Activated CD4-positive, alpha-beta T cell treated with anti-CD3 and anti-CD28 coated beads for 1 hour (primary cell): ENCODE measurements at places on chromosomes 4 and X.

- no peak for DNase-seq
Measured at GRCh38 chr4:139085141-139085540, 69.6 kb downstream of the NOCT start.

GRCh38 chr4:150258569-150258968 lies 180.3 kb downstream of the DCLK2 start:
- DNase-seq = no peak

GRCh38 chrX:32170481-32170880 lies 1040.9 kb downstream of the DMD start:
- DNase-seq = no peak

- no peak for DNase-seq
Measured at GRCh38 chrX:13966793-13967125, 62.9 kb downstream of the GEMIN8 start.

DNA sequence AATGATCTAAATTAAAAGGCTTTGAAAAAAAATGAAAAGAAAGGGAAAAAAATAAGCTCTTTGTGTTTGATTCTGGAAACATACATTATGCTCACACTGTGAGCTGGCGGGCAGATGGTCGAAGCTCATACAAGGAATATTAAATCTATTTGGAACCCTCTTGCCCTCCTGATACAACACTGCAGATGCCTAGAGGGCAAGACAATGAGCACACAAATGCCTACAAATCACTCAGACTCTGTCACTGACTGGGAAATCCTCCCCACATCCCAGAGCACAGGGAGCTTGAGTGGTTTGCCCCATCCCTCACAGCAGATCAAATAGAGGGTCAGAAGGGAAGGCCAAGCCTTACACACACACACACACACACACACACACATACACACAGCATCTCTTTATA lies 320.4 kb downstream of the HNRNPD start:
- DNase-seq = no peak

GRCh38 chrX:77788050-77788449 lies 2.0 kb upstream of the ATRX start:
- DNase-seq = no peak

DNA sequence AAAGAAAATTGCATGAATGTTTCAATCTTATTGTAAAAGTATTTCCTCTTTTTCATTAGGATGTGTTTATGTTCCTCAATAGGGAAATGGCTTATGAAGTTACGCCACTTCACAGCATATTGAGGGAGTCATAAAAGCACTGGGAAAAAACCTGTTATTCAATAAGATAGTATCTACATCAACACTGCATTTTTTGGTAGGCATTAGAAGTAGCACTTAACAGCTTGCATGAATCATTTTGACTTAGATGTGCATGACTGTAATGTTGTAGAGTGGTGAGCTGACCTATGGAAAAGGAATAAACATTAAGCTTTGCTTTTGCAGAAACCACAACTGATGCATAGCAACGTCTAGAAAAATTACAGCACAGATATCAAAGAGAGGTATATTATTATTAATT lies 111.2 kb upstream of the GRXCR1 start:
- no peak for DNase-seq

- no peak for DNase-seq
Measured at GRCh38 chrX:21699136-21699535, 41.0 kb upstream of the KLHL34 start.

- DNase-seq = no peak
Measured at GRCh38 chrX:134181275-134181660, 55.7 kb upstream of the CCDC160 start.

DNA sequence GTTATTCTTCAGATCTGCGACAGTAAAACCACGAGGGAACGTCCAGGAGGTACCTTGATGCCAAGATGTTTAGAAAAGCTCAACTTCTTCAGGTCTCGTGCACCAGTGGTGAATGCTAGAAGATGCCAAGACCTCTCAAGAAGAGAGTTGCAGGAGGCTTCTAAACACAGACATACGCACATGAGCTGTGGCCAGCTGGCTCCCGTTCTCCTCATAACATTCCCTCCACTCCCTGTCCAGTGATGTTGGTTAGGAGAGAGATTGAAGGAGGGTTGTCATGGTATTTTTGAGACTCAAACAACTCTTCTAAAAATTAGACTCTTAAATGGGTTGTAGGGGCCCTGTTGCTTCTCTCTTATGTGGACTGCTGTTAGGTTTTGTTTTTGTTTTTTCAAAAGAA lies 184.3 kb downstream of the QDPR start:
- no peak for DNase-seq

DNA sequence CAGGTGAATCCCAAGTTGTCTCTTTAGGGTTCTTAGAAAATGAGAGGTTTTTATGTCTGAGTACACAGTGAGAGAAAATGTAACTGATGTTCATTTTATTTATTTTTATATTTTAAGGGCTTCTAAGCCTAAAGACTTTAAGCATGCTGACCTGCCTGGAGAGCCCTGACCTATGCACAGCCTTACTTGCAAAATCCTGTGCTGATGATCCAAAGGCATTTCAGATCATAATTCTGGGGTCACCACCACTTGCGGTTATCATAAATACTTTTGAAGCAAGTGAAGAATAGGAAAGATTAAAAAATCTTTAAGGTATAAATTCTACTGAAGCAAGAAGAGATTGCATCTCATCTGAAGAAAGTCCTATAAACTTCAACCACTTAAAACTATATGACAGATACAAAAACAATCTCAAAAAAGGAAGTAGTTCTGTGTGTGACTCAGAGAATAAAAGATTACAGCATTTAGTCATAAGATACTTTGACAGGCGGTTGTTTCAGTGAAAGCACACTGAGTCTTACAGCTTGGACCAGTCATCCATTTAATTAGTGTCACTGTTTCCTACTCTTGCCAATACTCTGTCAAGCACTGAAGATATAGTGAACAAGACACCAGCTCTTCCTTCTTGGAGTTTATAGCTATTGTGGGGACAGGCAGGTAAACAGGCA lies 245.2 kb upstream of the DIPK2B start:
- DNase-seq = no peak

GRCh38 chr4:81599742-81600380 lies 128.2 kb upstream of the RASGEF1B start:
- DNase-seq = no peak

GRCh38 chrX:3160756-3161155 lies 119.5 kb downstream of the ARSF start:
- DNase-seq = no peak

DNA sequence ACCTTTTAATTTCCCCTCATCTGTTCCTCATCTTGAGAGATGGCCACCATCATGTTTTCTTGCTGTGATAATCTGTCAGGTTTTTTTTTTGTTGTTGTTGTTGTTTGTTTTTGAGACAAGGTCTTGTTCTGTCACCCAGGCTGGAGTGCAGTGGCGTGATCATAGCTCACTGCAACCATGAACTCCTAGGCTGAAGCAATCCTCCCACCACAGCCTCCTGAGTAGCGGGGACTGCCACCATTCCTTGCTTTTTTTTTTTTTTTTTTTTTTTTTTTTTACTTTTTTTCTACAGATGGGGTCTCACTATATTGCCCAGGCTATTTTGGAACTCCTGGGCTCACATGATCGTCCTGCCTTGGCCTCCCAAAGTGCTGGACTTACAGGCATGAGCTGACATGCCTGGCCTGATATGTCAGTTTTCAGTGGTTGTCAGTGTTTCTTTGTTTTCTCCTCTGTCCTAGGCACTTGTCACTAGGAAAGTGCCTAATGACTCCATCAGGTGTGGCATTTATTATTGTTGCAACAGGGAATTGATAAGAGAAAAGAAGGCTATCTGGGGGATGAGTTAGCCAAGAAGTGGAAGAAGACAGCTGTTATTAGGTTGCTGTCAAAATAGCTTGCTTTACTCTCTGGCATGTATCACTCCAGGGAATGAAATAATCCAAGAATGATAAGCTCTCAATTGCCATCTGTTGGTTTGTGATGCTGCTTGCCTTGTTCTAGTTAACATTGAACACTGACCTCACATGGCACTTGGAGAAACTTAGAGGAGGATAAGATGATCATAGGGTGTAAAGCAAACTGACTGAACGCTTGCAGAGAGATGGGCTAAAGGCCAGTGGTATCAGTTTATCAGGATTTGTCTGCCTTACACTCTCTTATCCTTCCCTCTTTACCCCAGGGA lies 41.7 kb downstream of the TMEM164 start:
- no peak for DNase-seq

DNA sequence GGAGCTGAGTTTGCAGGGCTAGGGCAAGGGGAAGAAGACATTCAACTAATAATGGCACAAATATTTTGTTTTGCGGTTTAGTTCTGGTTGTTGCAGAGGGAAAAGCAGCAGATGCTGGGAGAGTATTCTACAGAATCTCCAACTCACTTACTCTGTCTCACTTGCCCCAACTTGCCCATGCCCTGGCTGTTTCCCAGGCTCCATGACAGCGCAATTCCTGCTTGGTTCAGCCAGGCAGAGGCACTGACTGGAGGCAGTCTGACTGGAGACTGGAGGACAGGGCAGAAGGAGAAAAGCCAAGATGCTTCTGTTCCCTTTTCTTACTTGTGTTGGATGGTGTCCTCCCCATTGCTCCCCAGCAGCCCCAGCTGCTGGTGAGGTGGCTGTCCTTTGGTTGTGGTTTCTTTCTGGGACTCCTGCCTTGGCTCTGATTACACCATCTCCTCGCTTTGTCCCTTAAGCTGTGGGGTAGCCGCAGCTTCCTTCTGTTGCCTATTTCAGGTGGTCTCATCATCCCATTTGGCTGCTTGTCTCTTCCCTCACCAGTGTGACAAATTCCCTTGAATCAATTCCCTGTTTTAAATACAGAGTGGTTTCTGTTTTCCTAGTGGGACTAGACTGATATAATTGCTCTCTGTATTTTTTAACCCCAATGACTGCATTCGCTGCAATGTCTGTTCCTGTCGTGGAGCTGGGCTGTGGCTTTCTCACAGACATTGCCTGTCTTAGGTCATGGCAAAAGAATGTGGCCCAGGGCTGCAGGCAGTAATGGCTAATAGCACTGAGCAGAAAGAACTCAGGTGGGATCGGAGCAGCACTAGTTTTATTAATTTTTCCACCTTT lies 24.2 kb upstream of the RASL11B start:
- DNase-seq = no peak

DNA sequence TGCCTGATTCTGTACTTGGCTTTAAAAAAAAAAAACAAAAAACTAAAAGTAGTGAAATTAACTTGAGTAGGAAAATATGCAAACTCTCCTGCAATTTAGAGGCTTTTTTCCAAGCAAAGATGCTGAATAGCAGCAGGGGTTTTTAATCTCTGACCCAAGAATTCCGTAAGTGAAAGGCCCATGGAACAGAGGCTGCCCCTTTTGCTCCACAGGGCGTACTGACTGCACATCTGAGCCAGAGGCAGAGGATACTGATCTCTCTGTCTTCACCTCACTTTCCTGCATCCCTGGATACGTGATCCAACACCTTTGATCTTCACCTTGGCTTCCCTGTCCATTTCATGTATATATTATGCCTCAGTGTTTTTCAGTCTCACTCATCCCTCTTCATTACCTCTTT lies 3.9 kb downstream of the FAM149A start:
- DNase-seq = no peak

- DNase-seq = no peak
Measured at GRCh38 chrX:40152741-40153344, 55.1 kb upstream of the BCOR start.

GRCh38 chr4:55438314-55438713 lies 42.6 kb downstream of the TMEM165 start:
- DNase-seq = no peak

DNA sequence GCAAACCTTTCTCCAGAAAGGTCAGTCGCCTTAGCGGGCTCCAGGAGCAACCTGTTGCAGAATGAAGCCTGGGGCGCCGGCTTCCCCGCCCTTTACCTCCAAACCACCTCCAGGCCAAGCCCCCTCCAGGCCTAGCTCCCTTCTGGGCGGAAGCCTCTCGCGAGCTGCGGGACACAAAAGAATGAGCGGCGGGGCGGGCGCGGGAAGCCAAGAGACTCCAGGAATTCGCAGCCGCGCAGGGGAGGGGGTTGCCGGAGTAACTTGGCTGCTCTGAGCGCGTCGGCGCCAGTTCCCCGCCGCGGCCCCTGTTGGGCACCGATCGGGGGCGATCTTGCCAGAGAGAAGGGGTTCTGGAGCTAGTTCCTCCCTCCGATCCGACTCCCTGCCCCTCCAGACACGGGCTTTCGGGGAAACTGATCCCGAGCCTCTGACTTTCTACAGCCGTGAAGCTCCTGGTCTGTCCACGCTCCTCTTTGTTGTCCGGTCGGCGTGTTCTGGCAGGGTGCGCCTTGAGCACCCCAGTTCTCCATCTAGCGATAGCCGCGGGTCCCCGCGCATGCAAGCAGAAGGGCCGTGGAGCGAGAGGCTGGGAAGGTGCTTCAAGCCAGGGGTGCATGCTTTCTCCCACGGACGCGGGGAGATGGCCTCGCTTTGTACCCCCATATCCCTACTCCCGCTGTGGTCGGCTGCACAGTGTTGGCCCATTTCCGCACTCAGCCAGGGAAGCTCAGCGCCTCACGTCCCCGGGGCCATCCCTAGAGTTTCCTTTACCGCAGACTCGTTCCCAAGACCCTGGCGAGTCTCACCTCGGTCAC lies 1.2 kb downstream of the PROM1 start:
- DNase-seq = no peak

- DNase-seq = no peak
Measured at GRCh38 chr4:8033067-8033755, 93.5 kb upstream of the AFAP1 start.

DNA sequence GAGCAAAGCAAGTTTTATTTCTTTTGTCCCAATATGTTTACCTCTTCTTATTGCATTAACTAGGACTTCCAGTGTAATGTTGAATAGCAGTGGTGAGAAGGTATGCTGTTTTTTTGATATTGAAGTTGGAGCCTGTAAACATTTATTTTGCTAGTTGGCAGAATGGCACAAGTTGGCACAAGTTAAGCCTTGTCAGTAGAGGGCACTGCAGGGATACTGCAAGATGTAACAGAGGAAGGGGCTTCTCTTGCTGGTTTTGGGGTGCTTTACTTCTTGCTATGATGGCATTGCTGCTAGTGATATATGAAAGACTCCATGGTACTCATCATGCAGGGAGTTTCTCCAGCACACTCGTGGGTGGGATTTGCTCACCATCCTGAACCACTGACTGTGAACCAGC lies 327.3 kb upstream of the ARX start:
- DNase-seq = no peak

DNA sequence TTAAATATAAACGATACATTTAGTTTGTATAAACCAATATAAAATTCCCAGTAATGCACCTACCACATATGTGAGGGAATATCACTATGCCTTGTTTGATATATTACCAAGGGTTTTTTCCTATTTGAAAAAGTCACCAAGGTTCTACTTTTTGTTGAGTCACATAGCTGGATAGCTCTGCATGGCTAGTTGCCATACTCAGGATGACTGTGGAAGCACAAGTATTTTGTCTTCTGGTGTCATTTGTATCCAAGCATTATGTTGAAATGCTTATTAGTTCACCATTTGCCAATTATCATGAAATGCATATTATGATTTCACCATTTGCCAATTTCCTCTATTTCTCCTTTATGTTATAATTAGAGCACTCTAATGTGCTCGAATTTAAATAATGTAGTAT lies 162.7 kb upstream of the TTC29 start:
- no peak for DNase-seq

DNA sequence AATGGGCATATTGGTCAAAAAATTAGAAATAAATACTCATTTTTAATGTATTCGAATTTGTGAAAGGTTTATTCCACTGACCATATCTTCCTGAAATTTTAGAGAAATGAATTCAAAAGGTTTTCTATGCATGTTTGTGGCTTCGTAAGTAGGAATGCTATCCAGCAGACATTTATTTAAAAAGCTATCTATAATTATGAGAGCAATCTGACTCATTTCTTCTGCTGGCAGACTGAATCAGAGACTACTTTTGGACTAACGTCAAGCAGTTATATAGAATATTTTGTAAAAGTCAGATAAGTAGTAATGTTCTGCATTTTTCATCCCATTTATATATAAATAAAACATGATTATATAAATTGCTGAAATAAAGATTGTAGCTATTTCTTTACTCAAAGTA lies 125.0 kb downstream of the SPCS3 start:
- no peak for DNase-seq
